ENCODE measurements at places on chromosomes 4 and X.

DNA sequence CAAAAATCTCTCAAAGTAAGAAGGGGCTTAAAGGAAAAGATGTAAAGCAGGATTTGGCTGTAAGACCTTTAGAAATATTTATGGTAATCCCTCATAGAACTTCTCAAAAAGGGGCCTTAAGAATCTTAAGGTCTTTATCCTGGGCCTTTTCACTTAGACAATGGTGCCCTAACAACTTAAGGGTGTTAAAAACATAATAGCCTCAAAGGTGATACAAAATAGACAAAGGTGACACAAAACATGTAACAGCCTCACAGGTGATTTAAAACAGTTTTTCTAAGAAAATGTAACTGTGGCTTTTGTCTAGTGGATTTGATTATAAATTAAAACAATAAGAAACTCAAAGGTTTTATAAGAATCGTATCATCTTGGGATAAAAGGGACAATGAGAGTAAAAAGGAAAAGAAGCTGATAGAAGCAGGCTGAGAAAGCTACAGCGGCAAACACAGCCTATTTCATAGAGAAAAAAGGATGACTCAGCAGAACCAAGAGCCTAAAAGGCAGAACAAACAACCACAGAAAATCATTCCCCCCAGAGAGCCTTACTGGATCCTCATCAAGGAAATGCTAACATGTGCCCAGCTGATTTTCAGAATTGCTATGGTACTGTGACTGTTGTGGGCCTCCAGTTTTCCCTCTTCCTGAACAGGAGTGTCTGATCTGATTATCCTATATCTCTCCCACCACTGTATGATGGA lies 164.3 kb downstream of the STPG2 start:
- DNase-seq, result no peak

DNA sequence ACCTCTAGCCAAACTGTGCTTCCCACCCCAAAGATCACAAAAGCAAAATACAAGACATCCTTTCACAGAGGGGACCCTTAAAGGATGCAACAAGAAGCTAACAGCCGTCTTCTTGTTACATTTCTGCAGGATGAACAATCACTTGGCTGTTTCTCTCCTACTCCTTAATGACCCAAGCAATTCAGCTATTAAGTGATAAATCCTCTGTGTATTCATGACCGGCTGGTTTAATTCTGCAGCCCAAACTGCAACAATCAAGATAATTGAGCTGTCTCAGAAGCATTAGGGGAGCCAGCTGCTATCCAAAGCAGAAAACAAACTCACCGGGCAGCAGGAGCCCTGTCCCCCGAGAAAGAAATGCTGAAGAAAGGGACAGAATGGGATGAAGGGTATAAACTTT lies 85.9 kb upstream of the ACSL4 start:
- no peak for DNase-seq

- no peak for DNase-seq
These were observed 14.2 kb upstream of the CPE start for GRCh38 chr4:165364452-165365080.

DNA sequence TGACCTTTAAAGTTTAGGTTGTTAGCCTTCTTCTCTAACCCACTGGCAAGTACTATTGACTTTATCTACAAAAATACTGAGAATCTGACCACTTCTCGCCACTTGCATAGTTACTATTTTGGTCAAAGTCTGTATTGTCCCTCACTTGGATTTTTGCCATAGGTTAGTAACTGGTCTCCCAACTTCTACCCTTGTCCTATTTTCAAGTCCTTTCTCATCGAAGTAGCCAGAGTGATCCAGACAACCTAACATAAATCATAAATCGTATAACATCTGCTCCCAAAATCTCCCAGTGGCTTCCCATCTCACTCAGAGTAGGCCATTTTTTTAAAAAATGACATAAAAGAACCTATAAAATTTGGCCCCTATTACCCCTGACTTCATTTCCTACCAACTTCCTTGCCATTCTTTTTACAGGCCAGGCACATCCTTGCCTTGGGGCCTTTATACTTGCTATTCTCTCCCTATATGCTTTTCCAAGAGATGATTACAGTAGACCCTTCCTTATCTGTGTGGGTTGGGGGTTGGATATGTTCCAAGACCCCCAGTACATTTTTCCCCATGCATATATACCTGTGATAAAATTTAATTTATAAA lies 29.0 kb downstream of the WDFY3 start:
- DNase-seq, result no peak

GRCh38 chrX:141989815-141990214 lies 86.1 kb downstream of the MAGEC1 start:
- no peak for DNase-seq

DNA sequence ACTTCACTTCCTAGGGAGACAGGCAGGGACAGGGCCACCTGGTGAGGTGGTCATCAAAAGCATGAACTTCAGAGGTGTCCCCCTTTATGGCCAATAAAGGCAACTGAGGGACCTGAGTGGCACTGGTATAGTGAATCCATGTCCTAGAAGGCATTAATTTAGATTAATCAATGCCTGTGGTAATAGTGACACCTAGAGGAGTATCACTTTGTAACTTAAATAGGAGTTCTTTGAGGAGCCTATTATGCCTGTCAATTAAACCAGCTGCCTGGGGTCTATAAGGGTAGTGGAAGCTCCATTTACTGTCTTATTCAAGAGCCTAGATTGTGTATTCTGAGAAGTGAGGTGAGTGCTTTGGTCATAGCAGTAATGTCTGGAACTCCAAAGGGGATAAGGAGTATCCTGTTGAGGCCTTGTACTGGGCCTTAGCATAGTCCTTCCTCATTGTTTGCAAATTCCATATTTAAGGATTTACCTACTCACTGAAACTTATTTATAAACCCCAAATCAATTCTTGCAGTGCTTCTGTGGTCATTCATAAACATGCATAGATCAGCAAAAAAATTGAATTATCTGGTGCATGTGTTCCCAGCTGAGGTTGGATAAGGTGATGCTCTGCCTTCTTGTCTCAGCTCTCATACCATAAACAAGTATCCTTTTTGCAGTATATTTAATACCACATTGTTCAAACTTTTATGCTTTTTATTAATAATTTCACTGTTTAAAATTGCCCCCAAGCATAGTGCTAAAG lies 213.8 kb upstream of the RADX start:
- no peak for DNase-seq

GRCh38 chr4:112523008-112523721 lies 7.2 kb upstream of the NEUROG2 start:
- no peak for DNase-seq
